CD4-positive, alpha-beta T cell treated with Interferon alpha-2 for 1 hour (primary cell): ENCODE measurements at places on chromosomes 1 and 21.

DNA sequence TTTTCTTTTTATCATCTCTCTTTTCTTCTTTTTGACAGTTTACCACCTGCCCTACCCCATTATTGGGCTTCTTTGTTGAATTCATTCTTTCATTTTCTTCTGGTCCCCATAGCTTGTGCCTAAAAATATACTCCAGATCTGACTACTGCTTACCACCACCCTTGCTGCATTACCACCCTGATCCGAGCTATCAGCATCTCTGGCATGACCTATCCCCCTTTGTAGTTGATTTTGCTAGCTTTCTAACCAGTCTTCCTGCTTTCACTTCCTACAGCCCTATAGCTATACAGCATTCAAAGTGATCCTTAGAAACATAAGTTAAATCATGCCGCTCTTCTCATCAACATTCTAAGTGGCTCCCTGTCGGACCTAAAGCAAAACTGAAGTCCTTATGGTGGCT lies 59.4 kb upstream of the MPC2 start:
- no peak for DNase-seq

DNA sequence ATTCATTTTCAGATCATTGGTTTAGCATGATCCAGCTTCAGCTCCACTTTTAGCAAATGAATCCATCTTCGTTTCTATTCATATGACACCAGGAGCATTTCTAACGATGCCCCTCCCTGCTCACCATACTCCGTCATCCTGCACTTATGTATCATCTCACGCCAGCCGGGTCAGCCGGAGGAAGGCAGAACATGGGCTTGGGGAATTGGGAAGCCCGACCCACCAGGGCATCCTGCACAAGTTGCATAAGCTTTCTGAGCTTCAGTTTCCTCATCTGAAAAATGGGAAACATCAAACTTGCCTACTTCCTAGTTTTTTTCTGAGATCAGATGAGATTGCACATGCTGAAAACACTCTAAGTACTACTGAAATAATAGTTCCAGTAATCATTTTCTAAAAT lies 194.7 kb downstream of the AK5 start:
- DNase-seq = peak; percentile 49

DNA sequence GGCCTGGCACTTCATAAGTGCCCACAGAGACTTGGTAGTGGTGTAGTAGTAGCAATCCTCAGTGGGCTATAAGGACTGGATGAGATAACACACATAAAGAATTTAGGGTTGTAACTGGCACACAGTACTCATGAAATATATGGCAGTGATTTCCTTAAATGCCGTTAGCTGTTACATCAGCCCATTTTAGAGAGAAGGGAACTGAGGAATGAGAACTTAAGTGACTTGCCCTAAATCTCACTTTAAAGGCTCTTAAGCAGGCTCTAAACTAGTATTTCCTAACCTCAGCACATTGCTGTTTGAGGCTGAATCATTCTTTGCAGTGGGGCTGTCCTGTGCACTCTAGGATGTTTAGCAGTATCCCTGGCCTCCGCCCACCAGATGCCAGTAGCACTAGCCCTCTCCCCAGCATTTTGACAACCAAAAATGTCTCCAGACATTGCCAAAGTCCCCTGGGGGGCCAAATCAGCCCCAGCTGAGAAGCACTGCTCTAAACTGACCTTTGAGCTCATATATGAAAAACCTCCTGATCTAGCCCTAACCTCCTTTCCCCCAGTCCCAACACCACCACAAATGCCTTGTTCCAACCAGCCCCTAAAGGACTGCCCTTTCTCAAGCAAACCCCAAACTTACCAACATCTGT lies 11.6 kb downstream of the CAMK2N1 start:
- DNase-seq = no peak

DNA sequence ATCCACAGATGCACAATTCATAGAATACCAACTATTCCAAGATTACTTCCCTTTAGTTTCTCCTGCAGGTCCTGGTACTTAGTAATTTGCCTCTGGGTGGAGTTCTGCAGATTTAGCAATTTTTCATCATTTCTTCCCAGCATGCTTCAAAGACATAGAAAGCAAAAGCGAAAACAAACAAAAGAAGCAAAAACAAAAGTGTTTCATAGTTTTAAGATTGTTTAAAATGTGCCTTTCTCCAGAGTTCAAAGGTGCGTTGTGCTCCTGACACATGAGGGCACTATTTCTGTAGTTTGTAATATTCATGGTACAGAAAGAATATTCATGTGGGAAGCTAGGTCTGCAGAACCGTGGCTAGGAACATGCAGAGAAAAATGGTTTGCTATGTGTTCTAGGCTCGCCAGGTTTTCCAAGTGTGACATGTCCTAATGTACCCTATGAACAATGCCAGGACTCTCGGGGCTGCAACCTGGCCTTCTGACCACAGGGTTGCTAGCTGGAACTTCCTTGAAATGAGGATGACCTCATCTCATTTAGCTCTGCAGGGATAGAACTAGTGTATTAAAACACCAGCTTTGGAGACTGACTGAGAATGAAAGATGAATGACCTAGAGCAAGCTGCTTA lies 30.0 kb upstream of the RCSD1 start:
- DNase-seq = peak; percentile 43

- DNase-seq = no peak
Observed at GRCh38 chr21:42527127-42527488, 13.5 kb downstream of the SLC37A1 start.

DNA sequence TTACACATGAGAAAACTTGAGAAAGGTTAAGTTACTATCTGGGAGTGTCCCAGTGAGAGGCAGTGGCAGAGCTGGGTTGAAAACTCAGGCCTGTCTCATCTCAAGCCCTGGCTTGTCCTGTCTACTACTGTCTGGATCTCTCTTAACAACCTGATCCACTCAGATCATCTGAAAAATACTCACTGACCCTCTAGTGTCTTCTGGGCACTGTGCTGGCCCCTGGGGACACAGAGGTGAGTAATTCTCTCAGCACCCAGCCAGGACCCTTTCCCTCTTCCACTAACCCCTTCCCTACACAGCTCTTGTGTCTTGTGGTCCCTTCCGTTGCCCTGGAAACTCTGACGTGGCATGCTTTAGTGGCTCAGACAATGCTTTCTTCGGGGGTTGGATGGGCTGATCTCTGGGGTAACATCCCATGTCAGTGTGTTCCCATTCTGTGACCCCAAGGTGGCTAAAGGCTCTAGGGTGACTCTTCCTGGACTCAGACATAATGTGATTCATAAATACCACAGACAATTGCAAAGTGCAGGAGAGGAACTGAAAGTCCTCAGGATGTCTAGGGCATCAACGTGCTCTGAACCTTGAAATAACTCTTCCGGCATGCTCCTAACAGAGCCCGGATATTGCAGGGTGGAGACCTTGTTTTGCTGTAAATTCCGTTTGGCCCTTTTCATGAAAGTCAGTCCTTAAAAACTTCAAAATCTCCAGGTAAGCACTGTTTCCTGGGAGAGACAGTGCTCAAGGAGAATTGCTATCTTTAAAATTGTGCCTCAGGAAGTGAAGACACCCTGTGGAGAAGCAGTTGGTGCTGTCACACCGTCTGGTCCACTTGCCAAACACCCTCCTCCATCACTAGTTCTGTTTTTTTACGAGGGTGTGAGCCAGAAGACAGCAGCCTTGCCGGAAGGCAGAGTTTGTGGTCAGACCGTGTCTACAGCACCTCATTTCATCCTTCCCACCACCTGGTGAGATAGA lies 4.0 kb downstream of the SHISAL2A start:
- peak; percentile 85 for DNase-seq

- no peak for DNase-seq
Observed at GRCh38 chr1:213982289-213982671, 5.5 kb upstream of the PROX1 start.

DNA sequence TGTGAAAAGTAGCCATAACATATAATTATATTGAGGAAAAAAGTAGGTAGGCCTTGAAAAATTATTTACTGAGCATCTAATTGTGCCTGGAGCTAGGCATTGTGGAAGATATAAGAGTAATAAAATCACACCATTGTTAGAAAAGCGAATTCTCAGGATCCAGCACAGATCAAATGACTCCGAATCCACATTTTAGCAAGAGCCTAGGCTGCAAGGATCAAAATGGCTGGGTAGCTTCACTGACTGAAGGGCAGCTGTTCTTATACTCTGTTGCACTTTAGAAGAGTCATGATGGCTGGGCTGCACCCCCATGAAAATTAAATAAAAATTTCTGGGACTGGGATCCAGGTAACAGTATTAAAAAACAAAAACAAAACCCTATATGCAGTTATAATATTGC lies 67.6 kb upstream of the HMCN1 start:
- DNase-seq = no peak

GRCh38 chr1:56672579-56672978 lies 27.5 kb downstream of the PRKAA2 start:
- no peak for DNase-seq
